Spleen (tissue), 13 donors: ENCODE measurements at places on chromosomes 5 and 9. TPM values are rescaled to one million over a fixed set of nuclear protein-coding genes. Genes with fewer than 3 reads are reported as not detected.
A peak's percentile ranks its signal among the peaks of the same experiment; 100 is the strongest.

GRCh38 chr9:111799506-111799905 is 4.8 kb upstream of the SHOC1 start:
- H3K27ac ChIP-seq, result no peak overlapping the region
- H3K4me3 ChIP-seq, result no peak overlapping the region
- DNase-seq, result no peak

- H3K4me3 ChIP-seq, result no peak overlapping the region
- peaks cover 42% of the 10 kb centered on the region for H3K4me1 ChIP-seq
- peak overlapping the region; percentile 64 for H3K27ac ChIP-seq
- DNase-seq, result no peak
Observed at GRCh38 chr5:124902097-124902821, 155.8 kb upstream of the ZNF608 start.

DNA sequence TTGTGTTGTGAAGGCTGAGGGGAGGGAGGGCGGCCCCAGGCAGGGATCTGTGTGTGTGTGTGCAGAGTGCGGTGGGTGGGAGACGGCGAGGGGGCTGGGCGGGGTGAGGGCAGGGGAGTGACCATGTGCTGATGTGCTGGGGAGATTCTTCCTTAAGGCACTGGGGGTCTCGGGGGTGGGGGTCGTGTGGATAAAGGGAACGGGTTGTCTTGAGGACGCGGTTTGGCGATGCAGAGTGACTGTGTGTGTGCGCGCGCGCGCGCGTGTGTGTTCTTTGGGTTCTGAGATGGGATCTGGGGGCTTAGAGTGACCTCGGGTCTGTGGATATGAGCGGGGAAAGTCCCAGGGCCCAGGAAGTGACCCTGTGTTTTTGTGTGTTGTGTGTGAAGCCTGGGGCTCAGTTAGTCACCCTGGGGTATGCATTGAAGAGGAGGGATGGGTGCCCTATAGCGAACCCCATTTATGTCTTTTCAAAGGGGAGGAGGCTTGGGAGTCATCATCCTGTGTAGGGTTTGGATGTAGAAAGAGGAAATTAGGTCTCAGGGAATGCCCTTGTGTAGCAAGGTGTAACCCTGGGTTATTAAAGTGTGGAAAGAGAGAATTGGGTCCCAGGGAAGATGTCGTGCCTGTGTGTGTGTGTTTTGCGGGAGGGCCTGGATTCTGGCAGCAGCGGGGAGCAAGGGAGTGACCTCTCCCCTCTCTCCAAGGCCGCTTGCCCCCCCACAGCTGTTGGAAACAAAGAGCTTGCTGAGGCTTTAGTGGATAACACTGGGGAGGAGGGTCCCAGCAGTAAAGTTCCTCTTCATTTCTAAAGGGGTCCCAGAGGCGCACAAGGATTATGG is 1.4 kb downstream of the TMEFF1 start:
- H3K4me1 ChIP-seq, result peaks cover 16% of the 10 kb centered on the region
- H3K36me3 ChIP-seq, result no peaks in the 10 kb centered on the region

- DNase-seq, result no peak
- no peak overlapping the region for H3K27ac ChIP-seq
- H3K4me3 ChIP-seq, result no peak overlapping the region
- H3K27me3 ChIP-seq, result no peaks in the 10 kb centered on the region
- H3K4me1 ChIP-seq, result no peaks in the 10 kb centered on the region
Observed at GRCh38 chr5:134659456-134659855, 10.9 kb downstream of the SEC24A start.

- H3K27me3 ChIP-seq, result no peaks in the 10 kb centered on the region
- H3K36me3 ChIP-seq, result no peaks in the 10 kb centered on the region
- no peak for DNase-seq
Observed at GRCh38 chr5:108418197-108418596, 36.3 kb upstream of the FBXL17 start.

DNA sequence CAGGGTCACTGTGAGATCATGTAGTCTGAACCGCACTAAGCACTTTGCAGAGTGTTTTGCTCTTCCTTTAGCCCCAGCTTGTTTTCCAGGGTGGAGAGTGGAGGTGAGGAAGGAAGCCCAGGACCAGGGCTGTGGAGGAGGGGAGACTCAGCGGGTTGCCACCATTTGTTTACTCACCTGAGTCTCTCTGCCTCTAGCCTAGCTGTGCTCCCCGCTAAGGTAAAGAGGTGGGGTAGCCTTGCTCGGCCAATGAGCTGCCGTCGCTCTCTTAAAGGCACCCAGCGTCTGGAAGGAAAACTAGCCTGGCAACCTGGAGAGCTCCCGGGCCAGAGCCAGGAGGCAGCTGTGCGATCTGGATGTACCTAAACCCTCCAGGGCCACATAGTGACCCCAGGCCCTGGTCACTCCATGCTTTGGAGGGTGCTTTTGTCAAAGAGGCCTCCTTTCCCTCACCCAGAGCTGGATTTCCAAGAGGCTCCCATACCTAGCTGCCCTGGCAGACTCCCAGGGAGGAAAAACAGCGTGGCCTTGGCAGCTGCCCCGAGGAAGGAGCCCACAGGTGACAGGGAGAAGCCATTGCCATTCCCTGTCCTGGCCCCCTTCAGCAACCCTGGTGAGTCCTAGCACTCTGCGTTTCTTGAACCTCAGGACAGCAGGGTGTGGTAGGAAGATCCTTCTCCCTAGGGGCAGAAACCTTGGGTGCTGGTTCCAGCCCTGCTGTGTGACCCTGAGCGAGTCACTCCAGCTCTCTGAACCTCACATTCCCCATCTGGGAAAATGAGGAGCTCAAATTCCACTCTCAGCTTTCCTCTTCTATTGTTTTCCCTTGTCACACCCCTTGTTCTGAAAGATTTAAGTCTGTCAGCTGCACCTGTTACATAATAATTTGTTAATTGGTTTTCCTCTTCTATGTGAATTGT is 42.4 kb upstream of the LARP1 start:
- no peak for DNase-seq
- no peaks in the 10 kb centered on the region for H3K36me3 ChIP-seq
- H3K4me3 ChIP-seq, result no peak overlapping the region
- no peaks in the 10 kb centered on the region for H3K4me1 ChIP-seq
- H3K27ac ChIP-seq, result no peak overlapping the region

GRCh38 chr9:136623016-136623841 is 39.5 kb upstream of the EGFL7 start:
- DNase-seq, result no peak
- H3K4me1 ChIP-seq, result peaks cover 99% of the 10 kb centered on the region
- H3K27me3 ChIP-seq, result peaks cover 4% of the 10 kb centered on the region
- no peak overlapping the region for H3K27ac ChIP-seq
- no peak overlapping the region for H3K4me3 ChIP-seq

DNA sequence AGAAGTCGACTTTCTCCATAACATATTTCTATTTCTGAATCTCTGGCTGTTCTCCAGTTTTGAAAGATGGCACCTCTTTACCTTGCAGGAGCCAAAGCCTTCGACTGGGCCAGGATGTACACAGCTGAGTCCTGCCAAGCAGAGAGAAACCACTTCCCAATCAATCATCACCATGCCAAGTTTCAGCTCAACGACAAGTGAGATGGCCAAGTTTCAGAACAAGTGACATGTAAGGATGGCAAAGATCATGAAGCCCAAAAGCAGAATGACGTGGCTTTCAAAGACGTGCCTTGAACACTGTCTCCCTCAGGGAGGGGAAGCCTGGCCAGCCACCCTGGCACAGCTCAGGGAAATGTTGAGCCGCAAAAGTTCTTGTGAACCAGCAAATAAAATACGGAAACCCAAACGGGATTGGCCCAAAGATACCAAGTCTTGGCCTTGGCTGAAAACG is 17.7 kb downstream of the STK10 start:
- H3K36me3 ChIP-seq, result peaks cover 42% of the 10 kb centered on the region
- H3K4me1 ChIP-seq, result peaks cover 99% of the 10 kb centered on the region
- H3K27ac ChIP-seq, result peak overlapping the region; percentile 54
- no peaks in the 10 kb centered on the region for H3K27me3 ChIP-seq
- H3K4me3 ChIP-seq, result no peak overlapping the region
- DNase-seq, result no peak

DNA sequence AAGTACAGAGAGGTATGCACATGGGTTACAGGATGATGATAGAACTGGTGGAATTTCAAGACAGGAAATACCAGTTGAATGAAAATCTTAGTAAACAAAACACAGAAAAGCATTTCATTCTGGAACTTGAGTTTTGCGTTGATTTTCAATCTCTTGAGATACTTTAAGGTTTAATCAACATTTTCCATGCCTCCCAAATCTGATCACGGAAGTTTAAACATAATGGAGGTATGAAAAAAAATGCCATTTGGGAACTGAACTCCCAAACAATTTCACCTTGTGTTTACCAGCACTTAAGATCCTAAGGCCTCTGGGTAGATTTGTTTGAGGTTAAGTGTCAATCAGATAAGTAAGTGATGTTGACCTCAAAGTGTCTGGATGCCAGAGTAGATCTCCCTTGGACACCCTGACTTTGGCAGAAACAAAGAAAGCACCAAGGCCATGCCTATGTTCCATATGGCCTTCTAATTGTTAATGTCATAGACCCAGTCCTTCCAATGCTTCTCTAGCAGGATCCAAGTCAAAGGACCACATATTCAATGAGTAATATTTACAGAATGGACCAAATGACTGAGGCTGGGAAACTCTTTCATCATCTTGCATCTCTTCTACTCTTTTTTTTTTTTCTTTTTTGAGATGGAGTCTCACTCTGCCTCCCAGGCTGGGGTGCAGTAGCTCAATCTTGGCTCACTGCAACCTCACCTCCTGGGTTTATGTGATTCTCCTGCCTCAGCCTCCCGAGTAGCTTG is 216.9 kb downstream of the ARRDC3 start:
- H3K4me1 ChIP-seq, result peaks cover 5% of the 10 kb centered on the region
- H3K4me3 ChIP-seq, result no peak overlapping the region
- H3K27ac ChIP-seq, result no peak overlapping the region
- H3K36me3 ChIP-seq, result no peaks in the 10 kb centered on the region
- DNase-seq, result no peak

GRCh38 chr5:56346741-56347535 is 113.8 kb upstream of the ANKRD55 start:
- H3K27ac ChIP-seq, result no peak overlapping the region
- H3K4me1 ChIP-seq, result no peaks in the 10 kb centered on the region
- no peak for DNase-seq

The POLR1E gene
- 21.0 TPM for total RNA-seq

The WDR31 gene
- total RNA-seq, result 0.89 TPM

The TRAF1 gene
- total RNA-seq, result 13.7 TPM

The PCA3 gene
- not detected for total RNA-seq

The TIMD4 gene
- total RNA-seq, result 8.4 TPM

The CAAP1 gene
- 15.2 TPM for total RNA-seq
